Motor neuron (in vitro differentiated cells): ENCODE measurements at places on chromosomes 16 and 17. TPM values are rescaled to one million over a fixed set of nuclear protein-coding genes. Genes with fewer than 3 reads are reported as not detected.

GRCh38 chr16:89078172-89078571 is 15.5 kb upstream of the ACSF3 start:
- ATAC-seq = no peak

GRCh38 chr16:72639494-72639893 is 408.4 kb downstream of the ZFHX3 start:
- no peak for ATAC-seq

GRCh38 chr17:64411999-64412771 is 21.5 kb upstream of the PECAM1 start:
- ATAC-seq = no peak

GRCh38 chr16:19885451-19886072 is 914 bp upstream of the GPRC5B start:
- ATAC-seq = no peak

DNA sequence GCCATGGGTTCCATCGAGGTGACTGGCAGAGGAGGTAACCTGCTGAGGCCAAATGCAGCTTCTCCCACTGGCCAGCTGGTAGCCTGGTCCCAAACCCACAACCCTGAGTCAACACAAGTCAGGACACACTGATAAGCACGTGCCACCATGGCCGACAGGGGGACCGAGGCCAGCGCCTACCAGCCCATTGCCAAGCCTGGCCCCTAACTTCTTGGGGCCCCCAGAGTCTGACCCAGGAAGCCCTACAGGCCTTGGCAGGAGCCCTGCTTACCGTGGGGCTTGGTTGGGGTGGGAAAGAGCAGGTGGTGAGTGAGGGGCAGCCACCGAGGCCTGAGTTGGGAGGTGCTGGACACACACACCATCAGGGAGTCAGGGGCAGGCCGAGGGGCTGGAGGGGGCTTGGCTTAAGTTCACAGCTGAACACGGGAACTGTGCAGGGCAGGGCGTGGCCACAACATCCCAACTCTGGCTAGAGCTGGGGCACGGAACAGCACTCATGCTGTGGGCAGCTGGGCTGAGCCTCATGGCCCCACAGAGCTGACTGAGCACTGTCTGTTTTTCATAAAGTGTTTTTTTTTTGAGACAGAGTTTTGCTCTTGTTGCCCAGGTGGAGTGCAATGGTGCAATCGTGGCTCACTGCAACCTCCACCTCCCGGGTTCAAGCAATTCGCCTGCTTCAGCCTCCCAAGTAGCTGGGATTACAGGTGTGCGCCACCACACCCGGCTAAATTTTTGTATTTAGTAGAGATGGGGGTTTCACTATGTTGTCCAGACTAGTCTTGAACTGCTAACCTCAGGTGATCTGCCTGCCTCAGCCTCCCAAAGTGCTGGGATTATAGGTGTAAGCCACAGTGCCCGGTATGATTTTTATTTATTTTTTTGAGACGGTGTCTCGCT is 5.5 kb downstream of the MRPL28 start:
- ATAC-seq = peak; percentile 17

- peak; percentile 42 for ATAC-seq
Measured at GRCh38 chr17:2122641-2123302, 67.9 kb downstream of the HIC1 start.

DNA sequence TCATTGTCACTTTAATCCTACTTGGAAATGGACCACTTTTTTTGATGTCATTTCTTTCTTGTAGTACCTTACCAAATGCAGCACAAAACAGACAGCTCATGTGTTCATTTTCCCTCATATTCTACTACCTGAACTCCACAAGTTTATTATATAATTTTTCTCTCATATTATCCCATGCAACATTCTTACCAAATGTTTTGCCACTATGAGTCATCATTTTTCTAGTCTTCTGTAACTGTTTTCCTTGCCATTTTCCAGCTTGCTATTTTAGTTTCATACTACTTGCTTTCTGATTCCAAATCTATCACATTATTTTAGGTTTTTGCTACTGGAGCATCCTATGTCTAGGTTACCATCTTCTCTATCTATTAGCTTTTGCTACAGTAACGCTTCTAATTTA is 332.7 kb downstream of the ZFHX3 start:
- no peak for ATAC-seq

DNA sequence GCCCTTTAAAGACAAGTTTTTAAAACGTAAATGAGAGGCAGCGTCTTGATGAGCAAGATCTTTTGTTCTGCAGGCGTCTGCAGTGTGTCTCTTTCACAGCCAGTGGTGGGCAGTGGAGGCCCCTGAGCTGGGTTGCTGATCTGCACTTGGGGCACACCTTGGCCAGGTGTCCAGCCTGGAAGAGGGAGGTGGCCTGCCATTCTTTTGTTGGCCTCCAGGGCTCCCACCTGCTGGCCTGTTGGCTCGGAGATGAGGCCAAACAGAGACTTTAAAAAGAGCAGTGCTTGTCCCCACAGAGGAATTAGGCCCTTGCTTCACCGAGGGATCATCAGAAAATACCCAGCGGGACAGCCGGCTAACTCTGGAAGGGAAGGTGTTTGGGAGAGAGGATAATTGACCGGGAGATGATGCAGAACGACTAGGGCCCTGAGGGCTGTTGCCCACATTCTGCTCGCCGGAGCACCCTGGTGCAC is 145.9 kb upstream of the PLCG2 start:
- no peak for ATAC-seq

DNA sequence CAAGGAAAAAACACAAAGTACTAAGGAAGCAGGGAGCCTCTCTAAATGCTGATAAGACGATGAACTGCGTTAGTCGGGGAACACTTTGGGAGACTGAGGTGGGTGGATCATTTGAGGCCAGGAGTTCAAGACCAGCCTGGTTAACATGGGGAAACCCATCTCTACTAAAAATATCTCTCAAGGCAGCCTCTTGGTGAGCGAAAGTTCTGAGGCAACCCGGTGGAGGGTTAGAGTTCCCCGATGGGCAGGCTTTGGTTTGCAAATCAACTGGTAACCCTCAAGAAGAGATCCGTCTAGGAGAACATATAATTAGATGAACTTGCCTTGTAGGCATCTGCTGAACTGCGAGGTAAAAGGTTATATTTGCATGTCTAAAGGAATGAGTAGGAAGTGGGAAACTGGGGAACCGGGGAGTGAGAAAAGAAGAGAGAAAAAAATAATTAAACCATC is 44.6 kb downstream of the WSB1 start:
- no peak for ATAC-seq

DNA sequence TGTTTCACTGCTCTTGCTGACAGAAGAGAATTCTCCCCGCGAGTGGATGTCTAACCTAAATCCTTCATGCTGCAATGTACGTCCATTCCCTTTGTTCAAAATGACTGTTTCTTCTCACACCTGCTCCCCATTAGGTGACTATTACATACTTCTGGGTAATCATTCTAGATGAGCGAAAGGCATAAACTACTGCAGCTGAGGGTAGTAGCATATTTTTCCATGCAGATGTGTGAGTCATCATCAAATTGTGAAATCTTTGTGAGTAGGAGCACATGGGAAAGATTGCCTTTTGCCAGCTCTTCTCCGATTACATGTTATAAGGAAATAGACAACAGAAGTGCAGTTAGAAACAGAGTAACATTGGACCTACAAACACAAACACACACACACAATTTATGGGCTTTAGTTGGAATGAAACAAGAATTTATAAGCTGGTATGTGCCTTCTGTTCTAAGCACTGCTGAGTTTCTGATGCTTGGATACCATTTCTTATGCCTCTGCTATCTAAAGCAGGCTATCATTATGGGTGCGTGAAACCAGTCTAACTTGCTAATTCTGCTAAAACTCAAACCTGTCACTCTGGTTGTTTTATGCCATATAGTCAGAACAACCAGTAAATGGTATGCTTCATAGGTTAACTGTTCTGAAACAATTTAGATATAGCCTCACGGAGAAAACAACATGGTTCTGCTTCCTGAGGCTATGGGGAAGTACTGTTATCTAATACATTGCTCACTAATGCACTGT is 346.9 kb upstream of the PSMD7 start:
- peak; percentile 97 for ATAC-seq

- ATAC-seq = no peak
Measured at GRCh38 chr17:37138571-37139120, 189.9 kb downstream of the AATF start.

DNA sequence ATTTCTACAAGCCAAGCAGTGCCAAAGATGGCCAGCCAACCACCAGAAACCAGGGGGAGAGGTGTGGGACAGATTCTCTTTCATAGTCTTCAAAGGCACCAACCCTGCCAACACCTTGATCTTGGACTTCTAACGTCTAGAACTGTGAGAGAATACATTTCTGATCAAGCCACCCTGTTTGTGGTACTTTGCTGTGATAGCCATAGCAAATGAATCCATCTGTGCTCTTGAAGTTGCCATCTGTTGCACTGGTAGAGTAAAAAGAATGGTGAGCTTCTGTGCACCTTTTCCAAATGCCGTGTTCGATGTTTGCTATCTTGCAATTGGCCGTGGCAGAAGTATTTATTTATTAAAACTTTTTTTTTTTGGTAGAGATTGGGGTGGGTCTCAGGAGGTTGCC is 16.7 kb upstream of the ADGRG1 start:
- ATAC-seq = no peak

- ATAC-seq = no peak
Measured at GRCh38 chr16:9040800-9041412, 50.5 kb upstream of the HAPSTR1 start.

DNA sequence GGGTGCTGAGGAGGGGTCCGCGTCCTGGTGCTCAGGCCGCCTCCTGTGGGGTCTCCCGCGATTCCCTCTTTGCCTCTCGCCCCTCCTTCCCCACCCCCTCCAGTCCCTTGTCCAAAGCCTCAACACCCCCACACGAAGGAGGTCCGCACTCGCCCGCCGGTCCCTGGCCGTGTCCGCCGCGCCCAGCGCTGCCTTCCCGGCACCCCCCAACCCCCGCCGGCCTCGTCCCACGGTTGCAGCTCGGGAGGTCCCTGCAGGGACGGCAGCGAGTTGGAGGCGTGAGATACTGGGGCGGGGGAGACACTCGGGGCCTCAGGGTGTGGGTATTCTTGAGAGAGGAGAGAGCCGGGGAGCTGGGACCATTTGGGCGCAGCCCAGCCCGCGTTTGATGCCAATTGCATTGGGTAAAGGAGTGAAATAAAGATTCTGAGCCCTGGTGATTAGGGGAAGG is 468 bp downstream of the FLYWCH2 start:
- peak; percentile 7 for ATAC-seq

DNA sequence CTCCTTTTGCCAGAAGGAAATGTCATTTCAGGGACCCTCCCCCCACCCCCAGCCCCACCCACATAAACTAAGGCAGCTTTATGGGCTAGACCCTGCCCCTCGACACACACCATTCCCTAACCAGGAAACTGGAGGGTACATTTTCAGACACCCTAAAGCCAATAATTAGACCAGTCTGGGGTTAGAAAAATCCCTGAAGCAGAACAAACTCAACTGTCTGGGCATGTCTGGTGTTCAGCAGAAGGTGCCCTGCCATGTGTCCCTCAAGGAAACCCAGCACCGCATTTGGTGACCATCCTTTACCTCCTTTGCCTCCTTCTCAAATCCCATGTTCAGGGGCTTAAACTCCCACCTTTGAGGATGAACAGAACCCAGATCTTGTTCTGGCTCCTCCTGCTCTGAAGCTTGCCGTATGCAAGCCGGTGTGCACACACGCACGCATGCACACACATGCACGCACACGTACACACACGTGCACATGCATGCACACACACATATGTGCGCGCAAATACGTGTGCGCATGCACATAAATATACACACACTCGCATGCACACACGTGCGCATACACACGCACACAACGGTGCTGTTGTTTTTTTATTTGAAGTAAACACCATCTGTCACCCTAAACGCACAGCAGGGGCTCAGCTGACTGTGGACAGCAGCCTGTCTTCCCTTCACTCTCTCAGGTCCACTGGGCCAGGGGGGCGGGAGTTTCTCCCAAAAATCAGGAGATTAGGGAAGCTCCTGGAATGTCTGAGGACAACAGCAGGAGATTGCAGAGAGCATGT is 156.8 kb upstream of the TNRC6C start:
- ATAC-seq = no peak

- ATAC-seq = no peak
Measured at GRCh38 chr17:62753562-62753961, 54.6 kb downstream of the MARCHF10 start.

- ATAC-seq = no peak
Measured at GRCh38 chr16:77437859-77438258, 3.0 kb upstream of the ADAMTS18 start.

DNA sequence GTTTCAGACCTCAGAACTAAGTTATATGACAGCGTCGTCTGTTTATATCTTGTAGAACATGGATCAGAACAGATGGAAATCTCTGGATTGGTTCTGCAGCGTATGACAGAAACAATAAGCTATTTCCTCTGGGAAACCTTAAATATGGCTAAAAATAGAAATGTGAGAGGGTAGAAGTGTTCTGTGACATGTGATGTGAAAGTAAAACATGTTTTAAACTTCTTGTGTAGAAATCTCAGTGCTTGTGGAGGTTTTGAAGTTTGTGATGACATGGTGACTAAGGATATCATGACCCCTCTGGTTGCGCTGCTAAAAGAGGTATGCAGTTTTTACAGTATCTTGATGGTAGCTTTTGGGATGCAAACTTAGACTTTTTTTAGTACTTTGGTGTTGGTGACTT is 2.8 kb downstream of the HEATR3 start:
- no peak for ATAC-seq

GRCh38 chr17:27353033-27353460 is 59.1 kb downstream of the WSB1 start:
- ATAC-seq = no peak

GRCh38 chr16:3912897-3913296 is 32.4 kb upstream of the CREBBP start:
- no peak for ATAC-seq

DNA sequence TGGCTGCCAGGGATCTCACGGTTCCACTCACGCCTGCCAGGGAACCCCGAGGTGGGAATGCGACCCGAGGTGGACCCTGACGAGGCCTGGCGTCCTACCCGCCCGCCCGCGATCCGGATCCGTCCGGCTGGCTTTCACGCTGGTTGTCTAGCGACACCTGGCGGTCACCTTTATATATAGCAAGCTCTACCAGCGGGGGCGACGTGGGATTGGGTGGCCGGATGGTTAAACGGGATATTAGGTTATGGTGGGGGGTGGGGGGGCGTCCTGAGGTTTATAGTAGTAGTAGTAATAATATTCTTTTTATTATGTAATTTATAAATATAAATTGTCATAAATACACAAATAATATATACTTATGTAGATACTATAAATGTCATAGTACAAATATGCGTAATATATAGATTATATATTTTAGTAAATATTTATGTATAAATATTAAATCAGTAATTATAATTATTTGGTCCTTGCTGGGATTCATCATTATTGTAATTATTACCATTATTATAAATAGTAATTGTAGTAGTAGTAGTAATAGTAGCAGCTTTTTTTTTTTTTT is 136.9 kb downstream of the KCNJ12 start:
- ATAC-seq = peak; percentile 51

The CCL1 gene
- total RNA-seq = not detected in 2 replicates

The PRRT2 gene
- total RNA-seq = 54.7 and 60.7 TPM in 2 replicates

The CCP110 gene
- total RNA-seq = 24.8 and 30.0 TPM in 2 replicates

The TNRC6C gene
- total RNA-seq = 15.6 and 18.2 TPM in 2 replicates

The RCVRN gene
- total RNA-seq = 0.53 and 1.5 TPM in 2 replicates

The HSD11B2 gene
- 10.7 and 13.9 TPM in 2 replicates for total RNA-seq

The TMC5 gene
- total RNA-seq = 4.2 and 5.8 TPM in 2 replicates

The OR3A3 gene
- 0.31 TPM in 1 of 2 replicates, not detected in the other for total RNA-seq

The CEMP1 gene
- total RNA-seq = 3.6 and 6.0 TPM in 2 replicates

The FBXW10B gene
- total RNA-seq = 1.1 and 1.2 TPM in 2 replicates

The CUEDC1 gene
- 15.9 and 21.1 TPM in 2 replicates for total RNA-seq

The RAPGEFL1 gene
- total RNA-seq = 6.7 and 8.6 TPM in 2 replicates

The P2RX5 gene
- 1.0 TPM in 2 replicates for total RNA-seq

The ACSM5 gene
- total RNA-seq = not detected in 2 replicates
